ENCODE measurements at places on chromosomes 1 and 21.

- no peak for DNase-seq
Observed at GRCh38 chr1:108847494-108847893, 9.4 kb downstream of the AKNAD1 start.

- DNase-seq: peak; percentile 38
Observed at GRCh38 chr1:197481101-197481500, 213.0 kb downstream of the CRB1 start.

- no peak for DNase-seq
Observed at GRCh38 chr1:174433451-174433850, 14.3 kb upstream of the GPR52 start.

GRCh38 chr1:99645699-99646531 is at the start of gene PALMD:
TSS of gene PALMD (plus strand) at chr1:99646113. CDS start at chr1:99646318, 205 bp downstream.
- peak; percentile 60 for DNase-seq

DNA sequence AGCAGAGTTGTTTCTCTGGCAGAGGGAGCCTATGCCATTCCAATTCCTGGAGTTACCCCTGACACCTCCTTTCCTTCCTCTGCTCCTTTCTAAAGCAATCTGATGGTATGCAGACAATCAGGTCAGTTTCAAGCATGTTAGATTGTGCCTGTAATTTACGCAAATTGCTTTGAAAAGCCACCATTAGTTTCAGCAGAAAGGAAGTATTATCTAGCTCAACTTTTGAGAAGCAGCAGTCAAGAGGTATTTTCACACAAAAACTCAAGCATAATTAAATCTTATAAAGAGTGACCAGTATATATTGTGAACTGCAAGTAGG is 2.2 kb downstream of the ERRFI1 start:
- no peak for DNase-seq

DNA sequence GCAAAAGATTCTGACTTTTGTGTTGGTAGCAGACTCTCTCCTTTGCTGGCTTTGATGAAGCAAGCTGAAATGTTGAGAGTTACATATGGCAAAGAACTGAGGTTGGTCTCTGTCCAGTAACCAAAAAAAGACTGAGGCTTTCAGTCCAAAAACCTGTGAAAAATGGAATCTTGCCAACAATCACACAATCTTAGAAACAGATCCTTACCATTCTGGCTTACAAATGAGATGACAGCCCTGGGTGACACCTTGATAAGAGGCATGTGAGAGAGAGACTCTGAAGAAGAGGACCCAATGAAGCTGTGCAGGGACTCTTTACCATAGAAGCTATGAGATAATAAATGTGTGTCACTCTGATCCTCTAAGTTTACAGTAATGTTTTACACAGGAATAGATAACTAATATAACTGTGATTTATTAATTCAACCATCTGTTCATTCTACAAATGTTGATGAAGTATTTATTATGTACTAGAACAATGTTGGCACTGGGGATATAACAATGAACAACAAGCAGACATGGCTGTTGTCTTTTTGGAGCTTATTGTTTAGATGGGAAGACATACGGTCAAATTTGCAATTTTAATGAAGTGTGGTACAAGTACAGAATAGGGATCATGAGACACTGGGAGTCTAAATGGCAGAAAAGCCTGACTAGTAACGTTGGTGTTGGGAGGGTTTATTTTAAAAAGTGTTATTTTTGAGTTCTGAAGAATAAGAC is 251.0 kb downstream of the OLFM3 start:
- DNase-seq: peak; percentile 84

GRCh38 chr21:15333136-15333710 is 268.4 kb upstream of the NRIP1 start:
- DNase-seq: no peak

- no peak for DNase-seq
Observed at GRCh38 chr1:36643371-36644270, 160.9 kb upstream of the CSF3R start.

GRCh38 chr1:177934927-177935326 is 34.9 kb downstream of the SEC16B start:
- no peak for DNase-seq

GRCh38 chr1:209527372-209527771 is 56.1 kb upstream of the CAMK1G start:
- DNase-seq: no peak

GRCh38 chr1:3410142-3410925 is 44.1 kb upstream of the ARHGEF16 start:
- peak; percentile 74 for DNase-seq

DNA sequence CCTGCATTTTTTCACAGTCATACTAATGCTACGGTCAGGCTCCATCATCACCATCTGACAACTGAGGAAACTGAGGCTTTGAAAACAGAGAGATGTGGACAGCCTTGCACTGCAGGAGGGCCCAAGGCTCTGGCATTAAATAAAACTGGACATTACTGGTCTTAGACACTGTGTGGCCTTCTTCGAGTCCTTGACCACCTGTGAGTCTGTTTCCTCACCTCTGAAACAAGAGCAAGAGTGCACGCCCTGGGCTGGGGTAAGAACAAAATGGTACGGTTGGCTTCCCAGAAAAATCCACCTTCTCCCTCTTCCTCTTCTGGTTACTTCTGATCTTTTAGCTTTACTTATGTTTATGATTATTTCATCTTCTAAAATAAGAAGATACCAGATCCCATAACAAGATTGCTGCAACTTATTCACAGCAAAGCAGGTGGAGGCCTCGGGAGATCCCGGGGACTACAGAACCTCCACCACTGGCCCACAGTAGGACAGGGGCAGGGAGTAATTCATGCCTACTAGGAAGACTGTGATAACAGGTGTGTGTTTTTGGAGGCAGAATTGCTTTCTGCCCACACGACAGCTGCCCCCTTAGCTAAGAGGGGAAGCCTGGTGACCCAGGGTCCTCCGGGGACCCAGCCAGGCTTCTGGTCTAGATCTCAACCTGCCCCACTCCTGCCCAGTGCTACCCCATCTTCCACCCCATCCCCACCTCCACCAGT is 156.4 kb upstream of the EDN2 start:
- DNase-seq: no peak

DNA sequence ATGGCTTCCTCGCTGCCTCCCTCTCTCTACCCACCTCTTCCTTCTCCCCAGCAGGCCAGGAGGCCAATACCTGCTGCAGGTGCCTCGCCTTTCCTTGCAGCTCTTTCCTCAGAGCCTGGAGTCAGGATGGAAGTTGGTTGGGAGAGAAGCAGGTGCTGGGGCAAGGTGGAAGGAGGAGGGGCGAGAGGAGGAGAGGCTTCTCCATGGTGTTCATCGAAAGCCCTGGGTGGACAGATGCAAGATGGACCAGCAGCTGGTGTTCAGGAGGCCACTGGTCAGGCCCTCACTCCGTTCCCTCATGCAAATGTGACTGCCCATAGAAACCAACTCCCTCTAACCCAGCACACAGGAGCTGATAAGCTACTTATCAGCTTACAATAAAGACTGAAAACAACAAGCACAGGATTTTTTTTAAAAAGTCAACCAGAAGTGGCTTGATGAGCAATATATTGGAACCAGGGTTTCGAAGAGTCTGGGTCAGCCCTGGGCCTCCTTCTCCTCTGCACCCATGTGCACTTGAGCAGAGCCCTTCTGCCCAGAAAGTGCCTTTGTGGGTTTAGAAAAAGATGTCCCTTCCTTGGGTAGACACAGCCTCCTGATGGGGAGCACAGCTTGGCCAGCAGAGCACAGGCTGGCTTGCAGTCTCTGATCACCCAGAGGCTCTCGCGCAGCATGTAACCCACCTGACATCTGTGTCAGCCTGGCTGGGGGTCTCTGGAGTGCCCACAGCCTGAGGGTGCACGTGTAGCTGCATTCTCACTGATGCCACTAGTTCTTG is 16.6 kb upstream of the GSTM4 start:
- no peak for DNase-seq

DNA sequence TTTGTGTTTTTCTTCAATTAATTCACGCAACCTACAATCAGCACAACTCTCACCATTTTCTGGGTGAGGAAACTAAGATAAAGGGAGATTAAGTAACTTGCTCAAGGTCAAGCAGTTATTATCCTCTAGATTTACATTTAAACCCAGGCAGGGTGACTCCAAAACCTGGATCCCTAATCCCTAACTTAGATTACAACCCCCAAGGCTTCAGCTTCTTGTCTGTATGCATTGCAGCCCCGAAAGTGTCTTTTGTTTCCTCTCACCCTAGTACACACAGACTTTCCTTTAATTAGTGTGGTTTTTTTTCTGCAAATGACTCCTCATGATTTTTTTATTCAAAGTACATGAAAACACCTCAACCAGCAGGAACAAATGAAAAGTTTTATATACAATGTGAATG is 748.6 kb upstream of the ADGRL2 start:
- no peak for DNase-seq

- DNase-seq: no peak
Observed at GRCh38 chr21:45322960-45323461, 35.3 kb upstream of the POFUT2 start.

DNA sequence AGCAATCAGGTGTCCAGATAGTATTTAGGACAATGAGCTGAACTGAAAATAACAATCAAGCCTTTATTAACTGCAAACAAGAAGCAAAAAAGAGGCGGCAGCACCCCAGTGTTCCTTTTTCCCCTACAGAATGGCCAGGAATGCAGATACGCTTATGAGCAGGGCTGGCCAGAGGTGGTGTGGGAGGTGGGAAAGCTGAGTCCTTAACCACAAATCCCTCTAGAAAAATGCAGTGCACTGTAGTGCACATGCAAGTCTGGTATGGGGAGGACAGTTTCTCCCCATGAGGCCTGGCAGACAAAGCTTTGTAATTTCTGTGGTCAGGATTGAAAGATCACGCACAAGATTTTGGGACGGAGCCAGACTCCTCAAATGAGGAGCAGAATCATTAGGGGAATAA is 10.7 kb upstream of the IFNAR1 start:
- no peak for DNase-seq

DNA sequence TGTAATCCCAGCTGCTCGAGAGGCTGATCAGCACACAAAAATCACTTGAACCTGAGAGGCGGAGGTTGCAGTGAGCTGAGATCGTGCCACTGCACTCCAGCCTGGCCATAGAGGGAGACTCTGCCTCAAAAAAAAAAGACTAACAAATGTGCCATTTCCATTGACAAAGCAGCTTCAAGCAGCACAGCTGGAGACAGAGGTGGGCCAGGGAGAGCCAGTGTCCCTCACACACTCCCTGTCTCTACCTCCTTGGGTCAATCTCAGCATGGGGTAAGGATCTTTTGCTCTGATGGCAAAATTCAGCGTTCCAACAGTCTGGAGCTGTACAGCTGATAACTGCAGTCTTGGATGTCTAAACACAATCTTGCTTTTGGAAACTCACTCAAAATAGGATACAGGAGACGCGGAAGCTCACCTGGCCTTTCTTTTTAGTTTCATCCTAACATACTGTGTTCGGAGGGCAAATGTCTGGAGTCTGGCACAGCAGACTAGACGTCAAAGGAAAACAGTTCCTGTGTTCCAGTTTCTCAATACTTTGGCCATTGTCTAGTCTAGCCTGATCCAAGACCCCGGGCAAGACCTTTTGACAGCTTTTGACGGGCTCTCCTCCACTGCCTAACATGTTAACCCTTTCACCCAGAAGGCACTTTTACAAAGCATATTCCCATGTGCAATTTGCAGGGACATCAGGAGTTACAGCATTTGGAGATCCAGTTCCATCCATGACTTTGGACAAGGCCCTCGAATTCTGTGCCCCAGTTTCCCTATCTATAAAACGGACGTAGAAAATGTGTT is 2.9 kb downstream of the RCC2 start:
- DNase-seq: no peak

Measured in lung (tissue), 17 donors.